Ovary (tissue), 10 donors: ENCODE measurements at places on chromosomes 13 and 19.

DNA sequence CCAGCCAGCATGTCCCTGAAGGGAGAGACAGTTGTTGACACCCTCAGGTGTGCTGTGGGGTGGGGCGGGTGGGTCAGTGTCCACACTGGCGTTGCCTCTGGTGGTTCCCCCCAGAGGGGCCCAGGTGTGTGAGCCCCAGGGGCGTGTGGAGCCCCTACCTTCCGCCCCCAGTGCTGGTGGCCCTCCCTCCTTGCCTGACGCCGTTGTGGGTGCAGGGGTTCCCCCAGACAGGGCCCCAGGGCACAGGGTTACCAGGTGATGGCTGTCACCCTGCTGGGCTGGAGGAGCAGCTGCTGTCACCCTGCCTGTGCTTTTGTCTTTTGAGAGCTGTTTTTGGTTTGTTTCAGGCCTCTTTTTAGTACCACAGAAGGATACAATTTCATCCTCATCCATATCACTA, 27.2 kb downstream of the ATP4B start:
- DNase-seq: no peak

DNA sequence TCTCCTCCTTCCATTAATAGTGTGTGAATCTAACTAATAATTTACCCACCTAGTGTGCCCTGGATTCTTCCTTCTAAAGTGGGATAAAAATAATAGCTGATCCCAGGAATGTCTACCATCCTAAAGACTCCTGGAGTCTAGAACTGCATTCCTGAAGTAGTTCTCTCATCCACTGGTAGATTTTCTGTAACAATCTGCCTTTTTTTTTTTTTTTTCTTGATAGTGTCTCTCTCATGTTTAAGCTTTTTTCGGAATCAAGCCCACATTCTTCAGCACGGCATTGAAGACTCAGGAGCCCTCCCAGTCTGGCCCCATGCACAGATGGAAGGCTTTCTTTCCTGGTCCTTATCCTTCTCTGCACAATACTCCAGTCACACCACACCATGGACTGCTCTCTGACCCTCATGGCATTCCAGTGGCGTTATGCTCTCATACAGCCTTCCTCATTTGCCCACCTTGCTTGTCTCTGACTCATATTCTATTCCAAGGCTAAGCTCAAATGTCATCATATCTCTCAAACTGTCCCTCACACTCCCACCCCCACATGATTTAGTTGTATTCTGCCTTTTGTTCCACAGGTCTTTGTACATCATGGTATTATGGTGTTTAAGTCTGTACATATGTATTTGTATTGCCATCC, 68.7 kb upstream of the FRY start:
- DNase-seq: no peak

- no peak for DNase-seq
Measured at GRCh38 chr13:64471916-64472315, 2758.2 kb downstream of the PCDH9 start.

DNA sequence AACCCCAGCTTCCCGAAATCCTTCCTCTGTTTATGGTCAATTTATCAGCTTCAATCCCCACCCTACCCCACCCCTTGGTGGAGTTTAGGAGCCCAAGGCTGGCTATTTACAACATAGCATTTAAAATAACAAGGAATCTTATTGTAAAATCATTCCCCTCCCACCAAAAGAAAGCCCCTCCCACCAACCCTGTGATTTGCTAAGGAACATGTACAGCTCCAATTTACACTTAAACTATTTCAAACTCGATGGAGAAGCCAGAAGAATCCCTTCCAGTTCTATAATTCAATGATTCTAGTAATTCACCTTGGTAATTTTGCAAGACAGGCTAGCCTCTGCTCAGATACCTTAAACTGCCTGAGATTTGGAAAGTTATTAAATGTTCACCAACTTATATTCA, 3.0 kb downstream of the LATS2 start:
- no peak for DNase-seq

DNA sequence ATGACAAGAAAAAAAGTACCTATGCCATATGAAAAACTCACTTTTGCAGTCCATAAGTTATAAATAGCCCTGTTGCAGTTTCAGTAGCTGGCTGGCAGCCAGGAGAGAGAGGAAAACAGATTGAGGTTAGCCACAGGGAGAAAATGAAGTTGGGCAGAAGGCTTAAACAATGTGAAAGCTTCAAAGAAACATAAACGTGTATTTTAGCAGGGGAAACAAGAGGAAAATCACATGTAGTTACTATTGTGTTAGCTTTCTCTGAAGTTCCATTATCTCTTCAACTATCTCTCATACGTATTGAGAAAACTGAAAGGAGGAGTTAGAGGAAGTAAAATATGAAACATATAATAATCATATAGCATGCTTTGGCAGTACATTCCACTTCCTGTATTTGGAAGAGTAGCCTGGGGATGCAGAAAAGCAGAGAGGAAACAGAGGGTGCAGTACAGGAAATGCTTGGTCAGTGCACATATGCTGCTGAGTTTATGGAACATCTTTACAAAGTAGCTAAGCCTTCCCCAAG, 1551.1 kb downstream of the EFNB2 start:
- no peak for DNase-seq

DNA sequence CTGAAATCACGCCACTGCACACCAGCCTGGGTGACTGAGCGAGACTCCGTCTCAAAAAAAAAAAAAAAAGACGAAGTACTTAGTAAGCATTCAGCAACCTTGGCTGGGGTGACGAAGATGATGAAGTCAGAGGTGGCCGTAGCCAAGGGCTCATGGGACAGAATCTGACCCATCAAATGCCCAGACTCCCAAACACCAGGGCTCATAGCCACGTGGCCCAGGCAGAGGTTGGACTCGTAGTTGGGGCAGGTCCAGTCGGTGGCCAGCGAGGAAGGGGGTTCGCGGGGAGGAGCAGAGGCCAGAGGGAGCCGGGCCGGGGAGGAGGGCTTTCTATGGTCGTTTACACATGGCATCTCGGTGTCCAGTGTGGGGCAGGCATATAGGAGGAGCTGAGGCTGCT, 52.1 kb upstream of the EHD2 start:
- DNase-seq: no peak

DNA sequence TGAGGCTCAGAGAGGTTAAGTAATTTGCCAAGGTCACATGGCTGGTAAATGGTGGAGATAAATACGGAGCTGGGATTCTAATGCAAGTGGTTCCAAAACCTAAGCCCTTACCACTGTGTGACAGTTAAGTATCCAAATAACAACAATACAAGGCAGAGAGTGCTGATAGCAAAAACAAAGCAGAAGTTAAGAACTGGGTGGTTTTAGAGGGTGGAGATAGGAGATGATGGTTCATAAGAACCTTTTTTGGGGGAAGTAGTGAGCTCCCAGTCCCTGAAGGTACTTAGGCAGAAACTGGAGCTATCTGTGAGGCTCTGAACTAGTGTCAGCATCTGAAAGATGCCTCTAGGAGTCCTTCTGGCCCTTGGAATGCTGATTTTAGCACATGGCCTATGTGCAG, 56.2 kb upstream of the UBE2L5 start:
- DNase-seq: no peak

GRCh38 chr19:13042443-13043130, 47.3 kb downstream of the NFIX start:
- no peak for DNase-seq

GRCh38 chr13:40375489-40376171, 290.8 kb downstream of the FOXO1 start:
- no peak for DNase-seq

GRCh38 chr13:102309110-102309509, 92.7 kb downstream of the FGF14 start:
- no peak for DNase-seq

GRCh38 chr19:30448386-30449077, 76.3 kb downstream of the ZNF536 start:
- no peak for DNase-seq

- no peak for DNase-seq
Measured at GRCh38 chr13:44395976-44396694, 22.5 kb downstream of the SERP2 start.

- no peak for DNase-seq
Measured at GRCh38 chr13:108005231-108005630, 210.1 kb downstream of the LIG4 start.

- DNase-seq: no peak
Measured at GRCh38 chr13:97974773-97975172, 21.3 kb downstream of the IPO5 start.

GRCh38 chr19:55228015-55228391, 560 bp downstream of the TMEM86B start:
- no peak for DNase-seq

- DNase-seq: no peak
Measured at GRCh38 chr19:48913114-48913889, 13.2 kb downstream of the NUCB1 start.

- peak; percentile 78 for DNase-seq
Measured at GRCh38 chr19:679418-680286, 3.5 kb downstream of the FSTL3 start.

DNA sequence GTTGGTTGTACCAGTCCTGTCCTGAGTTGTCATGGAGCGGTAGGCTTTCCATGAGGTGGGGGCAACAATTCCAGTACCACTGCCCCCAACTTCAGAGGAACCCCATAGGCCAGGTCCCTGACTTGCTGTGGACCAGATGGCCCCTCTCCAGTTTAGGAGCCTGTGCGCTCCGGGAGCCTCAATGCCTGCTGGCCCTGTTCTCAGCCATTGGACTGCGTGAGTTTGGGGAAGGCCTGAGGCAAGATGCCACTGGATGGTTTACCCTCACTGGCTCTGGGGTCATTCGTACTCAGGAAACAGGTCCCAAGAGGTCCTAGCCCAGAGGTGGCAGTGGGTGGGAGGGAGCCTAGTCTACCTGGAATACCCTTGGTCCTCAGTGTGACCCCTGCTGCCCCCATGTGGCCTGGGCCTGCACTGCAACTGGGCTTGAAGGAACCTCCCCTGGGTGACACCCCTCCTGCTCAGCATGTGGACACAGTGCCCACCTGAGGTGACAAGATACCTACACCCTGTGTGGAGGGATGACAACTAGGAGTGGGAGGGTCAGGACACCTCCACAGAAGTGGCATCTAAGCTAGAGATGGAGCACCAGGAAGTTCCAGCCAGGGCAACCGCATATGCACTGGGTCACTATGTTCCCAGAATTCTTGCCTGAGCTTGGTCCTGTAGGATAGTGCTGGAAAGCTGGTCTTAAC, 6.0 kb upstream of the PRR19 start:
- DNase-seq: peak; percentile 87

DNA sequence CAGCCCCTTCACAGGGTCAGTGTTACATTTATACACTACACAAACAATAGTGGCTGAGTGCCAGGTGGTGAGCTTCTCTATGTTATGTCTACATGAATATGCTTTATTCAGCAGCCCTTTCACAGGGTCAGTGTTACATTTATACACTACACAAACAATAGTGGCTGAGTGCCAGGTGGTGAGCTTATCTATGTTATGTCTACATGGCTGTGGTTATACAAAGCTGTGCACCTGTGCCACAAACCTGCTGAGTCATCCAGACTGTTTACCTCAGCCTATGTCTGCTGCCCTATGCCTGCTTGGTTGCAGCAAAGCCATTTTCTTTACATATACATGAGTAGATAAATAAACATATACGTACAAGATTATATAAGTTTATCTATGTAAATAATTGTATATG, 76.5 kb downstream of the ZNF726 start:
- DNase-seq: no peak

- DNase-seq: peak; percentile 36
Measured at GRCh38 chr19:33235269-33235995, 9.8 kb upstream of the SLC7A10 start.

DNA sequence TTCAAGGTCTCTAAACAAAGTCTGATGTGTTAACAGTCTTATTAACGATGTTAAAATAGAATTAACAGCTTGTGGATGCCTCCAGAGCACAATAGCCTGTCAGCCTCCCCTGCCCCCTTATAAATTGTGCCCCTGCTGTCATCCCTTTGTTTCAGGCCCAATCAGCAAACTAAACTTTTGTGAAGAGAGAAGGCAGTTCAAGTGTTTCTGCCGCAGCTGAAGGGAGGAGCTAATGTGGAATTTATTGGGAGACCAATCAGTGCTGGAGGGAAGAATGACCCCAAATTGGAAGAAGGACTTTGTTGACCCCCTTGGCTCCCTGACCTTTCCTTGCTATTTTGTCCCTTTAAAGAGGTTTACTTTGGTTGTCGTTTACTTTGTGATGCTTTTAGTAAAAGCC, 160.5 kb downstream of the TM9SF2 start:
- DNase-seq: no peak
